Airway epithelial cell (primary cell): ENCODE measurements at places on chromosomes 7 and 10. TPM values are rescaled to one million over a fixed set of nuclear protein-coding genes. Genes with fewer than 3 reads are reported as not detected.

The SUGCT gene
- total RNA-seq: 4.2 and 10.9 TPM in 2 replicates

The PRF1 gene
- total RNA-seq: not detected in 2 replicates

The GPER1 gene
- 0.49 and 1.2 TPM in 2 replicates for total RNA-seq

The SPOCK2 gene
- total RNA-seq: not detected in 2 replicates

The SPDYE9 gene
- total RNA-seq: not detected in 2 replicates

The OR2AE1 gene
- total RNA-seq: not detected in 2 replicates

The OR2F2 gene
- not detected in 2 replicates for total RNA-seq

The UCN3 gene
- total RNA-seq: not detected in 2 replicates

The TFEC gene
- not detected in 2 replicates for total RNA-seq

The INPP5A gene
- total RNA-seq: 20.7 and 24.0 TPM in 2 replicates

The ITGA8 gene
- total RNA-seq: not detected in 2 replicates

The MSS51 gene
- total RNA-seq: 0.28 and 0.92 TPM in 2 replicates

The KAZALD1 gene
- 3.3 and 3.8 TPM in 2 replicates for total RNA-seq
